ENCODE measurements at places on chromosomes 4 and X.

GRCh38 chrX:46573892-46574773, 568 bp downstream of the CHST7 start:
- DNase-seq = peak; percentile 79

DNA sequence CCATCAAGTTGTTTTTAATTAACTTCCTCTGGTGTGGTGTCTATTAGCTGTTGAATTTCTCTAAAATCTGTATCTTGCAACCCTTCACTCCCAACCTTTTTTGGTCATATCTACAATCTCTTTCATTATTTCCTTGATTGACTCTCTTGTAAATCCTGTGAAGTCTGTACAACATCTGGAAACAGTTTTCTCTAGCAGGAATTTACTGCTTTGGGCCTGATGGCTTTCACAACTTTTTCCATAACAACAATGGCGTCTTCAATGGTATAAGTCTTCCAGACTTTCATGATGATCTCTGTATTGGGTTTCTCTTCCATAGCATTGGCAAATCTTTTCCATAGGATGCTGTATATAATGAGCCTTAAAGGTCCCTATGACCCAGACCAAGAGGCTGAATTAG, 49.0 kb downstream of the TBC1D19 start:
- DNase-seq = no peak

- no peak for DNase-seq
Observed at GRCh38 chr4:141933978-141934377, 297.6 kb downstream of the IL15 start.

- DNase-seq = peak; percentile 36
Observed at GRCh38 chrX:49919617-49920016, 2.8 kb upstream of the CLCN5 start.

- DNase-seq = no peak
Observed at GRCh38 chrX:47235691-47236103, 2.9 kb downstream of the USP11 start.

GRCh38 chr4:43316813-43317212, 424.3 kb downstream of the GRXCR1 start:
- no peak for DNase-seq

DNA sequence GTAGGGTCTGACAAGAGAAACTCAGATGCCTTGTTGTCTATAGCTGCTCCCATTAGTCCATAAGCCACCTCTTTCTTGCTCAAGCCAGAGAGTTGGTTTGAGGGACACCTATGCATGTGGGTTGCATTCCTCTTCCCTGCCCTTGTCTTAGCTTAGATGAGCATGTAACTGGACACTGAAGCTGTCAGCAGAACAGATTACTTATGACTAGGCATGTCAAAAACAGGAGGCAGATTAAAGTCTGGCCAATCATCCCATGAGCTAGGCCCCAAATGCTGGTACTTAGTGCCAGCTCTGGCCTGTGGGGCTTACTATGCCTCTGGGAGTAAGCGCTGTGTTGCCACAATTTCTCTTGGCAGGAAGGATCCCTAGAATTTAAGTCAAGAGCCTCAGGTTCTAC, 215.2 kb downstream of the AR start:
- no peak for DNase-seq

GRCh38 chrX:68762766-68763165, 66.1 kb upstream of the EFNB1 start:
- no peak for DNase-seq

DNA sequence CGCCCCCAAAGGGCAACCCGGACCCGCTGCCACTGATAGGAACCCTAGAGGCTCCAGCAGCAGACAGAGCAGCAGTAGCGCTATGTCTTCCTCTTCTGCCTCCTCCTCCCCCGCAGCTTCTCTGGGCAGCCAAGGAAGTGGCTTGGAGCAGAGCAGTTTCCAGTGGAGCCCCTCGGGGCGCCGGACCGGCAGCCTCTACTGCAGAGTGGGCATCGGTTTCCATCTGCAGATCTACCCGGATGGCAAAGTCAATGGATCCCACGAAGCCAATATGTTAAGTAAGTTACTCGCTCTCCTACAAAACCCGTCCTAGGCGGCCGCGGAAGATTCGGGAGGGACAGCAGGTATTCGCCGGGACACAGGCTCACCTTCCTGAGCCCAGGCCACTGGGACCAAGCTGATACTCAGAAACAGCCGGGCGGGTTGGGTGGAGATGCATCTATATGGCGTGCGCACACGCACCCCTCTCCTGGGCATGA, 477 bp downstream of the FGF5 start:
- DNase-seq = peak; percentile 68
